ENCODE measurements at places on chromosomes 4 and X.

- DNase-seq, result no peak
Observed at GRCh38 chrX:123424546-123424945, 240.5 kb downstream of the GRIA3 start.

- DNase-seq, result no peak
Observed at GRCh38 chr4:150582146-150582872, at the start of gene MAB21L2. MAB21L2 (plus strand) TSS chr4:150582151; CDS start chr4:150583030, 879 bp downstream.

- DNase-seq, result no peak
Observed at GRCh38 chr4:138400543-138400942, 158.4 kb upstream of the SLC7A11 start.

DNA sequence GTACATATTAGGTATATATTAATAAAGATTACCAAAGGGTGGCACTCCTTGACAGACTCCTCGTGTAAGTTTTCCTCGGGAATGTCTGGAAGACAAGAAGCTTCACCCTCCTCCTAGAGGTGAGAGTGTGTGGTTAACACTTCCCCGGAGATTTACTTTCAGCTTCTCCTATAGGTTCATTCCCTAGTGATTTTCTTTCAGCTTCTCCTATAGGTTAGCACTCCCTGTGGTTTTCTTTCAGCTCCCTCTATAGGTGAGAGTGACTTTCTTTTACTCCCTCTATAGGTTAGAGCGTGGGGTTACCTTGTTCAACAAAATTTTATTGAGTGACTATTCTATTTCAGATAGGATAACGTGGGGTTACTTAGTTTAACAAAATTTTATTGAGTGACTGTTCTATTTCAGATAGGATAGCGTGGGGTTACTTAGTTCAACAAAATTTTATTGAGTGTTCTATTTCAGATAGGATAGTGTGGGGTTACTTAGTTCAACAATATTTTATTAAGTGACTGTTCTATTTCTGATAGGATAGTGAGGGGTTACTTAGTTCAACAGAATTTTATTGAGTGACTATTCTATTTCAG is 106.0 kb upstream of the PLAC1 start:
- peak; percentile 74 for DNase-seq

- DNase-seq, result no peak
Observed at GRCh38 chr4:80215449-80216052, 18.2 kb downstream of the PRDM8 start.
